Activated naive CD8-positive, alpha-beta T cell treated with anti-CD3 and anti-CD28 coated beads, Interleukin-2, amount 10 ng/mL, durations not matched to agents 7 days and 5 days (primary cell): ENCODE measurements at places on chromosomes 7 and 10. TPM values are rescaled to one million over a fixed set of nuclear protein-coding genes. Genes with fewer than 3 reads are reported as not detected.

The C10orf143 gene
- 6.6 TPM for total RNA-seq

The CYP2C18 gene
- not detected for total RNA-seq

The ZWINT gene
- 65.0 TPM for total RNA-seq

The COBL gene
- not detected for total RNA-seq

The GPR26 gene
- not detected for total RNA-seq

The IQUB gene
- total RNA-seq, result not detected

DNA sequence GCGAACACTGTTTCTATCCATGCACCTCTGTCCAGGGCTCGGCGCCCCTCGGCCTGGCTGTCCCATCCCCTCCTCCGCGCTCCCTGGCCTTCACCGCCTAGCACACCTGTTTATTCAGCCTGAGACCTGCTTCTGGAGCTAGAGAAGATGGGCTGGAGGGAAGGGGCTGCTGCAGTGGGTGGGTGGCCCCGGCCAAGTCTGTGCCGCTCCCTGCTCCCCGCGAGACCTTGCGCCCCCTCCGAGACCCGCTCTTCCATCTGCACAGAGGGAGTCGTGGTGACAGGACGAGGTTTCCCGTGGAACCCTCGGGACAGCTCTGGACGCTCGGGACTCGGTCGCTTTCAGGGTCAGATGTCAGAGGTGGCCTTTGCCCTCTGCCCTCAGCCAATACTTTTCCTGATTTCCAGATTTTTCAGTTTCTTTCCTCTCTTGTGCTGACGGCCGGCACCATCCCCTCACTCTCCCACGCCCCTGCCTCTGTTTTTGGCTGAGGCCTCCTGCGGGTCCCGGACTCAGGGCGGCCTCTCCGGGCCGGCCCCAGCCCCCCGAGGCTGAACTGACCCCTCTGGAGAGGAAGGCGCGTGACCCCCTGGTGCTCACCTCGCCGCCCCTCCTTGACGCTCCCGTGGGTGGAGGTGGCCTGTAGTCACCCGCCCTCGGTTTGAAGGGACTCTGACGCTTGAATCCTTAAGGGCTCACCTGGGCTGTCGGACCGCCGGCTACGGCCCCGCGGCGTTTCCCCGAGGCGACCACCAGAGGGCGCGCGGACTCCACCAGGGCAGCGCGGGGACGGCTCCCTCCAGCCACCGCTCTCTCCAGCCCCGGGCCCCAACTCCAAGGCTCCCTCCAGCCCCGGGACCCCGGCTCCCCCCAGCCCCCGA is 15.6 kb downstream of the SHH start:
- peak; percentile 83 for DNase-seq

GRCh38 chr10:128086003-128086863 is 40.0 kb downstream of the MKI67 start:
- DNase-seq, result no peak

GRCh38 chr10:124691421-124692099 is 52.6 kb downstream of the FAM53B start:
- no peak for DNase-seq

GRCh38 chr10:10327934-10328333 is 689.7 kb upstream of the CELF2 start:
- no peak for DNase-seq

DNA sequence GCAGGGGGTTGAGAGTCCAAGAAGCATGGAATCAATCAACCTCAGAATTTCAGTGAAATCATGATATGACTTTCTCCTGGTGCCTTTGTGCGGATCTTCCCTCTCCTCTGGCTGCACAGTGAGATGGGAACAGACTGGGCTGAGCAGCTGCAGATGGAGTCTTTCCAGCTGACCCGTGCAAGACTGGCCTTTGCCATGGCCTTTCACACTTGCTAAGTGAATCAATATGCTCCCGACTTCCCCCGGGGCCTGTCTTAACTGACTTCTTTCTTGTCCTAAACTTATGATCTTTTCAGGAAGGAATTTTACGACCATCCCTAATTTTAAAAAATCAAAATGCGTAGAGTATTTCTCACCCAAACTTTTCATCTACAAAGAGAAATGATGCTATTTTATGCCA is 469.9 kb downstream of the GALNT17 start:
- DNase-seq, result no peak

- no peak for DNase-seq
Measured at GRCh38 chr10:91410638-91411371, 661 bp downstream of the HECTD2 start.

DNA sequence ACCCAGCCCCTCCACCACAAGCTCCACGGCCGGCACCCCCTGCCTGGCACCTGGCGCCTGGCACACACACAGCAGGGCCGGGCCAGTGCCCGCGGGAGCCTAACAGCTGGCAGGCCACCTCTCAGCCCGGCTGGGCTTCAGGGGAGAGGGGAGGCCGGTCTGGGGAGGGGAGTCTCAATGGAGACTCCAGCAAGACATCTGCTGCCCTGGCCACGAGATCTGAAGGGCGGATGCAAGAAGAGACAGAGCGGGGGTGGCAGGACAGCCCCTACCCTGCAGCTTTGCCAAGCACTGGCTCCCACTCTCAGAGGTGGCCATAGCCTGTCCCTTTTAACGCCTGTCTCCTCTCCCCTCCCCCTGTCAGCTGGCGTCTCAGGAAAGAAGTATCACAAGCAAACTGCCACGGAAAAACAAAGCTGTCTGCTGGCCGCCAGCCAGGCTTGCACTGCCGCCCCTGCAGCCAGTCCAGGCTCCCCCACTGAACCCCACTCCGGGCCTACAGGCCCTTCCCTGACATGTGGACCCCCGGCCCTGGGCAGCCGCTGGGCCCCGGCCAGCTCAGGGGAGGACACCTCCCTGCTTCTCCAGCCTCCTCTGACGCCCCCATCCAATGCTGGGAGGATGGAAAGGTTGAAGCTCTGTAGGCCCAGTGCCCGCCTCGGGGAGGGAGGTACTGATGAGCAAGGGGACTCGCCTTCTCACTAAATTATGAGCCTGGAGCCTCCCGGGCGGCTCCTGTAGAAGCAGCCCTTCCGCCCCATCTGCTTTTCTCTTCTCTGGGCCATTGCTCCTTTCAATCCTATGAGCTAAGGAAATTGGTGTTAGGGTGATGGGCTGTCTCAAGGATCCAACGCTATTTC is 178.4 kb downstream of the ARHGAP12 start:
- DNase-seq, result no peak

DNA sequence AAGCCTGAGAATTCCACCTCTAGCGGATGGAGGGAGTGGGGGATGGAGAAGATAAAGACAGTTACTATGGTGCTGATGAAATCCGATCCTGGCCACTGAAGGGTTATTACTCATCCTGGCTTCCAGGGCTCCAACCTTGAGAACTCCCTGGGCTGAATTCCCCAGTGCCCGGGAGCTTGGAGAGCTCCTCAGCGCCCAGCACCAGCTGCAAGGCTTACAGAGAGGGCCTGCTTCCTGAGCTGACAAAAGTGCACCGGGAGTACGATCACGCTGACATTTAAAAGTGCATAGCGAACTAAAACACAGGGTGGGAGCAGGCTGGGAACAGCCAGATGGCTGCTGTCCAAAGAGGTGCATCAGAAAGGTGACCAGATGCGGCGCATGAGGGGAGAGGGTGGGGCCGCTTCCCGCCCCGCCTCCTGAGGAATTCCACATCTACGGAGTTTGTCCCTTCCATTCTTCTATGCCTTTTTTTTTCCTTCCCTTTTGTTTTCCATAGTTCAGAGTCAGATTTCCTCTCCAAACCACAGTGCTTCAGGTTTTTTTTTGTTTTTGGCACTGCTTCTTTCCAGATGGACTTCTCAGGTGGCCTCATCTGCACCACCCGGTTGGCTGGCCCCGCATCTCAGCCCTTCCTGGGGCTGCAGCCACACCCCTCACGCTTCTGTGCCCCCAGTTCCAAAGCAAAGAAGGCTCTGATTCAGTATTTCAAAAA is 62.4 kb upstream of the MKRN1 start:
- DNase-seq, result no peak

GRCh38 chr10:1776127-1776662 is 38.9 kb upstream of the ADARB2 start:
- DNase-seq, result no peak

DNA sequence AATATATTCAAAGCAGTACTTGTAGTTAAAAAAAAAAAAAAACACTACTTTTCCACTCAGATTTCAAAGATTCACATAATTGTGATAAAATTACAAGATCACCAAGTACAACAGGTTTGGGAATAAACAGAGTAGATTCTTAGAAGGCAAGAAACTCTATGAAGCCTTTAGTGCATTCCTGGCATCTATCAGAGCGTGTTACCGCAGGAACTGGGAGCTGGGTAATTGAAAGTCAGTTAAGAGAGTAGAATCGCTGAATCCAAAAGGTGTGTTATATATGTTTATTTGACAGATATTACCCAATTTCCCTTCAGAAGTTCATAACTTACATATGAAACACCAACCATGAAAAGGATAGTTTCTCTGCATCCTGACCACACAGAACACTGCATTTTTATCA is 159.2 kb upstream of the PLXNA4 start:
- DNase-seq, result no peak

DNA sequence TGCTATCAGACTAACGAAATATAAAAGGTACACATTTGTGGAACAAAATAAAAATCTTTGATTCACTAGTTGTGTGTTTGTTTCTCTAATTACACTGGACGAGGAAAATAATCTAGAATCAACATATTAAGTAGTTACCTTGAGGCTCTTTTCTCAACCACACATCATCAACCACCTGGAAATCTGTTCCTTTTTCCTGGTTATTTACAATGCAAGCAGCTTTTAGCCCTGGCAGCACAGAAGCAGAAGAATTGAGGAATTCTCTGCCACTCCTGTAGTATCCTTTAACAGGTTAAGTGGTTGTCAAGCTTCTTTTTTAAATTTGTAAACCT is 23.7 kb downstream of the NUP42 start:
- no peak for DNase-seq

DNA sequence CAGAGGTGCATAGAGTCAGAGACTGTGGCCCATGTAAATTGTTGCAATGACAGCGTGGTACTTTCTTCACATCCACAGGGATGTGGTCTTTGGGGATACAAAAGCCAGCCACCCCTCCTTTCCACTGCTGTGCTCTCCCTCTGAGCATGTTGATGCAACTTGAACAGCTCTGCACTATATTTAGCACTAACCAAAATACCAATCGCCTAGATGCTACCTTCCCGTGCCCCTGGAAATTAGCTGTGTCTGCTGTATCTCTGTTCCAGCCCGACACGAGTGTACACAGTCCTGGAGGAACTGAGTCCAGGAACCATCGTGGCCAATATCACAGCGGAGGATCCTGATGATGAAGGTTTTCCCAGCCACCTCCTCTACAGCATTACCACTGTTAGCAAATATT is 38.1 kb downstream of the CDHR3 start:
- DNase-seq, result no peak

GRCh38 chr10:132107949-132108877 is 42.5 kb downstream of the JAKMIP3 start:
- DNase-seq, result peak; percentile 5

GRCh38 chr10:11699550-11700097 is 42.6 kb upstream of the ECHDC3 start:
- DNase-seq, result no peak

GRCh38 chr7:50389961-50390360 is 60.2 kb downstream of the FIGNL1 start:
- DNase-seq, result no peak

- DNase-seq, result no peak
Measured at GRCh38 chr7:127766831-127767459, 115.0 kb downstream of the SND1 start.

DNA sequence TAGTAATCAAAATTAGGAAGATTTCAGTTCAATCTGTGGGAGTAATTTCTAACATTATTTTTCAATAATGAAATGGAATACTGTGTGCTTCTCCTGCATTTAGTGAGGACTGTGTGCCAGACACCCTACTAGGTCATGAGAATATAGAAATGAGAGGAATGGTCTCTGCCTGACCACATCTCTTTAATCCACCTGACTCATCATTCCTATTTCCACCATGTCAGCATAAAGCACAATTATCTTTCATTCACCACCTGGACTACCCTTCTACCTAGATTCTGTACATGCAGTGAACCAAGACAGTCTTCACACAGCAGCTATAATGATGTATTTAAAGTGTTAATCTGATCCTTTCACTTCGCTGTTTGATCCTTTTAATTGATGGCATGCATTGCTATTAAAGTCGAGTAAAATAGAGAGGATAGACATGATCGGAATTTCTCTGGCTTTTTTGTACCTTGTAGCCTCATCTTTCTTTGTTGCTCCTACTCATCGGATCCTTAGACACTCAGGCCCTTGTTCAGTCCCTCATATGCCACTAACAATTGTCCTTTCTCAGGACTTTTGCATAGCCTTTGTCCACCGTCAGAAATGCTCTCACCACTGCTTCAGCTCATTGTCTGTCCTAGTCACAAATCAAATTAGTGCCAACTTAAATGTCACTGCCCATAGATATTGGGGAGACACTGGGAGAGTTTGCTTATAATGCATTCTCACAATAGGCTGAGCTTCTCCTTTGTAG is 1037.1 kb downstream of the REEP3 start:
- no peak for DNase-seq

GRCh38 chr7:31444196-31444595 is 69.7 kb upstream of the ITPRID1 start:
- no peak for DNase-seq

DNA sequence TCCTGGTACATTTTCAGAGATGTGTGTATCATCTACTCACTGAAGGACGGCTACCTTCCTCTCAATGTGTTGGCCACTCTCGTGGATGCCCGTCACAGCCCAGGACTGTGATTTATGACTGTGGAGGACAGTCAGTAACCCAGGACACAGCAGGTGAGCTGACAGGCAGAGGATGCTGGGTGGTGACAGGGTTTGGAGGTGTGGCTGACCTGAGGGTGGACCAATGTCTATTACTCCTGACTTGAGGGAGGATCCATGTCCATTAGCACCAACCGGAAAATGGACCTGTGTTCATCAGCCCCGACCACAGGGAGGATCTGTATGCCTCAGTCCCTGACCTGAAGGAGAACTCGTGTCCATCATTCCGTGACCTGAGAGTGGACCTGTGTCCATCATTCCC is 96.1 kb downstream of the ADCY1 start:
- no peak for DNase-seq

DNA sequence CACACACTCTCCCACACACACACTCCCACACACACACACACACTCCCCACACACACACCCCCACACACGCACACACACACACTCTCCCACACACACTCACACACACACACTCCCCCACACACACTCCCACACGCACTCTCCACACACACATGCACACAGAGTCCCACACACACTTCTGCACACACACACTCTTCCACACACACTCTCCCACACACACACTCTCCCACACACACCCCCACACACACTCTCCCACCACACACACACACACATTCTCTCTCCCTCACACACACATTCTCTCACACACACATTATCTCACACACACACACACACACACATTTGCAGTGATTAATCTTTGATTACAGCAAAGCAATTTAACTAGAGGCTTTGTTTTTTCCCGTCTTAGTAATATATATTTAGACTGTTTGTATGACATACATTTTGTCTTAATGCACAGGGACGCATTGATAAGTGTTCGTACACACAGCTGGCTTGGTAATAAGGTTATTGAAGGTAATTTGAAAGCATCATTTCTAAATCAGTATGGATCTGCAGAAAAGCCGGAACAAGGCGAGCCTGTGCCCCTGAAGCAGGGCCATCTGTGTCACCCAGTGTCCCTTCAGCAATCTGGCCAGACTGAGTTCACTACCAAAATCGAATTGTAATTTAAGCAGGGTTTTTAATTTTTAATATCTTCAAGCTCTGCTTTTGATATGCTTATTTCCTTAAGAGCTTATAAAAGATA is 69.9 kb upstream of the SH2B2 start:
- DNase-seq, result no peak
